Coronary artery (tissue), 2 donors: ENCODE measurements at places on chromosomes 16 and 17.

- no peak for DNase-seq
These were observed 11.1 kb downstream of the RAB40B start for GRCh38 chr17:82687375-82687861.

DNA sequence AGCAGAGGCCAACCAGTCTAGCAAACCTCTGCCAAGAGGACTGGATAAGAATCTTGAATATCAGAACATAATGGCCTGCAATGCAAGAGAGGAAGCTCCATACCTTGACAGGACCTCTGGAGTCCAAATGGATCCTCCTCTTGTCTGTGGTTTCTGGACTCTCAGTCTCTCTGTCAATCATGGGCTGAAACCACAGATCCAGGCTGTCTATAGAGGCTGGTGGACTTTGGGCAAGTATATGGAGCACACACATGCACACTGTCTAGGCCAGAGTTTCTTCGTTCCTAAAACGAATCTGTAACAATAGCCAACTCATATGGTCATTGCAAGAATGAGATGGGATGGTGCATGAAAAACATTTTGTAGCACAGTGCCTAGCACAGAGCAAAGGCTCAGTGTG, 37.7 kb downstream of the NLRC5 start:
- no peak for DNase-seq

DNA sequence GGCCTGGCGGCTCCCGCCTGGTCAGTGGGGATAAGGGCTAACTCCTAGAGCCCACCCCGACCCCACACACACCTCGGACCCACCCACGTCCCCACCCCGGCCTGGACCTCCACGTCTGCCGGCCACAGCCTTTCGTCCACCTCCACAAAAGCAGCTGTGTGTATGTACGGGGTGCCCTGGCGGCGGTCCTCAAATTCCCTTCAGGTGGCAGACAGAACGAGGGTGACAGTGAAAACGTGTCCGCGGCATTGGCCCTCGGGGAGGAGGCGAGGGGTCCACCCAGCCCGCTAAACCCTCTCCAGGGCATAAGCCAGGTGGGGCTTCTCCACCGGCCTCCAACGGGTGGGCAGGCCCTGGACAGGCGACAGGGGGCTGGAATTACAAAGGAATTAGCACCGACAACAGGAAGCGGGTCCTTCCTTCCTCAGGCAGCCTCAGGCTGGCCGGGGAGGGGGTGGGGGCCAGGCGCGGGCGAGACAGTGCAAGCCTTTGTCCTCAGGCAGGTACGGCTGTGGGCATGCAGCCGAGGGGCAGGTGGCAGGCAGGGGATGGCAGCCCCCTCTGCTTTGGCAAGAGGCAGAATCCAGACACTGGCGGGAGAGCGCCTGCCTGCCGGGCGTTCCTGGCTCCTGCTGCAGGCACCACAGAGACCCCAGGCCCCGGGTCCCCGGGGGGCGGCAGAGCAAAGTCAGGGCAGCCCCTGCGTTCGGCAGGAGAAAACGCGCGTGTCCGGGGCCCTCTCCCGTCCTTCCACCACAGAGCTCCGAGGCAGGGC, 12.3 kb upstream of the PITPNA start:
- DNase-seq, result no peak

DNA sequence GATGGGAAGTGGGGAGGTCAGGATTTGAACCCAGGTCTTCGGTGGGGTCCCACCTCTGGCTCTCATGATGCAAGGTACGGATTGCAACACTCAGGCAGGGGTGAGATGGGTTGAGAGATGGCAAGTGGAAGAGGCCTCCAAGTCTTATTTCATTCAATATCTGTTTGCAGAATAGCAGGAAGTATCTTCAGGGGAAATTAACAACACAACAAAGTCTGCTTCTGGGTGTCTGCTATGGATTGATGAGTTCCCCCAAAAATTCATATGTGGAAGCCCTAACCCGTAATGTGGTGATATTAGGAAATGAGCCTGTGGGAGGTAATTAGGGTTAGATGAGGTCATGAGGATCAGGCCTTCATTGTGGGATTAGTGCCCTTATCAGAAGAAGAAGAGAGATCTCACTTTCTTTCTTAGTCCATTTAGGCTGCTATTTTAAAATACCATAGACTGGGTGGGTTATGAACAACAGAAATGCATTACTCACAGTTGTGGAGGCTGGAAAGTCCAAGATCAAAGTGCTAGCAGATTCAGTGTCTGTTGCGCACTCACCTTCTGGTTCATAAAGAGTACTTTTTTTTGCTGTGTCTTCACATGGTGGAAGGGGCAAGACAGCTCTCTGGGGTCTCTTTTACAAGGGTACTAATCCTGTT, 4.4 kb upstream of the CD300H start:
- no peak for DNase-seq

DNA sequence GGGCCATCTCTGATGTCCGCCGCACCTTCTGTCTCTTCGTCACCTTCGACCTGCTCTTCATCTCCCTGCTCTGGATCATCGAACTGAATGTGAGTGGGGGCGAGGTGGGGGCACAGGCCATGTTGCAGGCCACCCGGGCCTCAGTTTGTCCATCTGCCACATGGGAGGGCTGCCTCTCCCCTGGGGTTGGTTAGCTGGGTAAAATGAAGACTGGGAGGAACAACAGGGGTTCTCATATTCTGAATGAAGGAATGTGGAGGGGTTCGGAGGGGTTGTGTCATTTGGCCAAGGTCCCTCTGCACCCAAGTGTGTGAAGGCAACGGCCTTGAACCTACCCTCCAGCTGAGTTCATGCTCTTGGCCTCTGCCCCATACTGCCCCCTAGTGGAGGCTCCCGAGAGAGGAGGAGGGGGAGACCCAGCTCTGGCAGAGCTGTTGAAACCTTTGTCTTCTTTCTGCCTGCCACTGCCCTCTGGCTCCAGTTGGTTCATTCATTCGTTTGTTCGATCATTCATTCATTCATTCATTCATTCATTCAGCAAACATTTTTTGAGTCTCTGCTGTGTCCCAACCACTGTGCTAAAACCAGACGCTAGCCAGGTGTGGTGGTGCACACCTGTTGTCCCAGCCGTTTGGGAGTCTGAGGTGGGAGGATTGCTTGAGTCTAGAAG, 11.4 kb upstream of the TCAP start:
- no peak for DNase-seq

DNA sequence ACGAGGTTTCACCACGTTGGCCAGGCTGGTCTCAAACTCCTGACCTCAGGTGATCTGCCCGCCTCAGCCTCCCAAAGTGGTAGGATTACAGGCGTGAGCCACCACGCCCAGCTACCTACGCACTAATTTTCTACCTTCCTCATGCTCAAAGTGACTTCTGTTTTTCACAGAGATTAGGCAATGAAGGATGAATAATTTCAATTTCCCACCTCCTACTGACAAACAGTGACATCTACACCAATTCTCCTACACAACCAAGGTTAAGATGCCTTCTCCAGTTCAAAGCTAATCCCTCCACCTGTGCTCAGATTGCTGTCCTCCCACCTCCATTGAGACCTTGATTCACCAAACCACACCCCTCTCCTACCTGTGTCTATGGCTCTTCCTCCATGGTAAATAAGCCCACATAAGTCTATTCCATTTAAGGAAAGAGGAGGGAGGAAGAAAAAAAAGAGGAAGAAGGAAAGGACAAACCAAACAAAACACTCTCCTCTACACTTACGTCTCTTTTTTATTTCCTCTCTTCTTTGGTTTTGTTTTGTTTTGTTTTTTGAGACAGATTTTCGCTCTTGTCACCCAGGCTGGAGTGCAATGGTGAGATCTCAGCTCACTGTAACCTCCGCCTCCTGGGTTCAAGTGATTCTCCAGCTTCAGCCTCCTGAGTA, 5.5 kb upstream of the MED11 start:
- DNase-seq, result no peak

GRCh38 chr17:50728881-50729765, 9.7 kb downstream of the LUC7L3 start:
- no peak for DNase-seq

- no peak for DNase-seq
These were observed 16.2 kb upstream of the BMERB1 start for GRCh38 chr16:15418206-15418605.

DNA sequence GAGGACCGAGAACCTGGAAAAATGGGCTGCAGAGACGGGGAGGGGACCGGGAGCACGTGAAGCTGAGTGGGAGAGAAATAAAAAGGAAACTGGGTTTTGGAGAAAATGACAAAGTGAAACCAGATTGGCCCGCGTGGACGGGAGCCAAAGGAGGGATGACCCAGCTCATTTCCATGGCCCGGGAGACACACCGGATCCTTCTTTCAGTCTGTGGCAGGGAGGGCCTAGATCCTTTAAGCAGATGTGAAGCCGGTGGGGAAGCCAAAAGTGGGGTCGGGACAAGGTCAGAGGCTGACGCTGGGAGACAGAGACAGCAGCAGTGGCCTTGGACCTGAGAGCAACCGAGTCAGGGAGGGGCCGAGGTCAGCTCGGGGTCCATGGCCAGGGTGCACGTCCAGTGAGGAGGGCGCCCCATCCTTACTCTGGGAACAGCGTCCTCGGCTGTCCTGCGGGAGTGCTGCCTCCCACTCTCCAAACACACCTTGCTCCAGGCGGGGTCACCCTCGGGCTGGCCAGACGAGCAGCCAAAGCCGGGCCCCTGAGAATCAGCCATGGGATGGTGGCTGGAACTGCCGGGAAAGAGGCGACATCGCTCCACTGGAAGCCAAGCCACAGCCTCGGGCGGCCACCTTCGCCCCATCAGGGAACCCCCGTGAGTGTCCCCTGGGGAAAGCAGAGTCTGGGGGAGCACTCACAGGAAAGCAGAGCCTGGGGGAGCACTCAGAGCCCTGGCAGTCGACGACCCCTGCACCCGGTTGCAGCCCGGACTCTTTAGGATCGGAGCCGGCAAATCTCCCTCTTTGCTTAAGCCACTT, 17.3 kb downstream of the CA5A start:
- DNase-seq, result no peak

DNA sequence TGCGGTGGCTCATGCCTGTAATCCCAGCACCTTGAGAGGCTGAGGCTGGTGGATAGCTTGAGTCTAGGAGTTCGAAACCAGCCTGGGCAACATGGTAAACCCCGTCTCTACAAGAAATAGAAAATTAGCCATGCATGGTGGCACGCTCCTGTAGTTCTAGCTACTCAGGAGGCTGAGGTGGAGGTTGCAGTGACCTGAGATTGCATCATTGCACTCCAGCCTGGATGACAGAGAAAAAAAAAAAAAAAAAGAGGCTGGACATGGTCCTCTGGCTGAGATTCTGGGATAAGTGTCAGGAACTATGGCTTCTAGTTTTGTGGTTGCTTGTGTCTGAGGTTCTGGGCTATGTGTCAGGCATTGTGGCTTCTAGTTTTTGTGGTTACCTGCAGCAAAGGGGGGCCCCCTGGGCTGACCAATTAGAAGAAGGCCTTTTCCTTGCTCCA, 7.0 kb downstream of the KSR1 start:
- DNase-seq, result no peak

- DNase-seq, result no peak
These were observed 8.5 kb downstream of the ZACN start for GRCh38 chr17:76087531-76087930.

- DNase-seq, result no peak
These were observed 4.4 kb downstream of the COPRS start for GRCh38 chr17:31854672-31855071.

DNA sequence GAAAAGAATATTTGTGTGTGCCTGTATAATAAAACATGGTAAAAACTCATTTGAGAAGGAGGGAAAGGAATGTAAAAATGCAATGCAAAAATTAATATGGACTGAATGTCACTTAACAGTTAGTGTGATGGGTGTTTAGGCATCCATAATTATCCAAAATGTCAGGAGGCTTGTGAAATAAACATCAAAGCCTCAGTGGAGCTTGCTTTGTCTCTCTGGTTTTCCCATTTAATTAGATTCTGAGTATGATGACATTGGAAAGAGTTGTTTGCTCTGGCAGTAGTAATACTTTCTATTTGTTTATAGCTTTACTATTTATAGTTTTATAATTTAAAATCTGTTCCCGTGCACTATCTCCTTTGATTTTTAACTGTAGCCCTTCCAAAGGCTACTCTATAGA, 51.9 kb downstream of the CNTNAP4 start:
- DNase-seq, result no peak

DNA sequence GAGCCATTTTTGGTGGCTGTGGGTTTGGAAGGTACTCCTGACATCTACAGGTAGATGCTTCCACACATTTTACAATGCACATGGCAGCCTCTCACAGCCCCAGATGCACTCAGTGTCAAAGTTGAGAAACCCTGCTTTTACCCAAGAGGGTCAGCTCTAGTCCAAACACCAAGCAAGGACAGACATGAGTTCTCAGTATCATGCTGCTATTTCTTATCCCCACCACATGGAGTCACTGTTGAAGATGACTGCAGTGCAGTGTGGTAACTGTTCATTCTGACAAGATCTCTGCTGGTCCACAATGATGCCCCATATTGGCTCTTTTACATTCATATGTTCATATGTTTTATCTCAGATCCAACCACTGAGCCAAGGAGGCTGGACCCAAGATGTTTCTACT, 50.5 kb upstream of the SALL1 start:
- DNase-seq, result no peak

GRCh38 chr17:77099997-77100396, 40.8 kb upstream of the SEC14L1 start:
- DNase-seq, result no peak

GRCh38 chr17:71208111-71208704, 912.6 kb upstream of the SOX9 start:
- no peak for DNase-seq

GRCh38 chr17:79678091-79678735, 52.5 kb upstream of the ENPP7 start:
- no peak for DNase-seq

DNA sequence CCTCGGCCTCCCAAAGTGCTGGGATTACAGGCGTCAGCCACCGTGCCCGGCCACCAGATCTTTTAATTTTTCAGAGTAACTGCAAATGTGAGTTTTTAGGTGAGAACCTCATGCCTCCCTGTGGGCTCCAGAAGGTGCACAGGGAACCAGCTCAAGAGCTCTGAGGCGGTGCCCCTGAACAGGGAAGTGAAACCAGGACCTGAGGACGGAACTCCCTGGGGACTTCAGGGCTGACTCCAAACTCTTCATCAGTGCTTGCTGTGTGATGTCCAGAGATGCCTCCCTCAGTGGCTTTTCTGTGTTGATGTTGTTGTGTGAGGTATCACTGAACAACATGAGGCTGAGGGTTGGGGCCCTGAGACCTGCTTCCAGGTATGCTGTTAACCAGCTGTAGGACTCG, 23.8 kb downstream of the SLC12A3 start:
- DNase-seq, result no peak

DNA sequence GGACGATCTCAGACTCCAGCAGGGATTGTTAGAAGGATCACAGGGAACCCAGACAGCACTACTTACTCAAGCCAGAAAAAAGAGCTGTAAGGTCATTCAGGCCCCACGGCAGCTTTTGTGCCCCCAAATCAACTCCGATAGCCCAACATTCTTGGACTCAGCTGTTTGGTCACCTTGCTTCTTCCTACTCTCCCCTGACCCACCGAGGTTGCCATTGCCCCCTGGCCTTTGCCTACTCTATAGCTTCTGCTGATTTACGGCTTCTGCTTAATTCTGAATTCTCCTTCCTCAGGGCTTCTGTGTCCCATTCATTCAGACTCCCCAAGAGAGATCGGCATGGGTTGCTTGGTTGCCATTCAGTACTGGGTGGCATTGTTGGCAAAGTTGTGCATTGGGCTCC, 8.6 kb upstream of the ITPRIPL2 start:
- DNase-seq, result no peak

- no peak for DNase-seq
These were observed 7.7 kb downstream of the NDUFAF8 start for GRCh38 chr17:81246679-81247338.
